Amniotic epithelial cell (primary cell): ENCODE measurements at places on chromosomes 4 and X.

- no peak for DNase-seq
Measured at GRCh38 chr4:61079976-61080375, 120.2 kb upstream of the ADGRL3 start.

DNA sequence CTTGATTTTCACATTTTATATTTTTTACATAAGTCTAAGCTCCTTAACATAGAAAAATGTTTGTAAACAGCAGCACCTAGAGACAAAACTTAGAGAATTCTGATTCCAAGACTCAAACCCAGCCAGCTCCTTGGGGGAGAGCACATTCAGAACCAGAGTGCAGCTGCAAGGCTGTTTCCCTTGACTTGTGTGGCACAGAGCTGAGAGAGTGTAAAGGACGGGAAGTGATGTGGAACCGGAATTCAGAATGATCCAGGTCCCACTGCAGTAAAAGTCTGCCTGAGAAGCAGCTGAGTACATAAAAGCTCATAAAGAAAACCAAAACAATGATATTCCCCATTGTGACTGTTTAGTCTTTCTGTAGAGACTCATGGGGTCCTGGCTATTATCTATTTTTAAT lies 713.8 kb downstream of the RAB28 start:
- DNase-seq: no peak

- DNase-seq: peak; percentile 82
Measured at GRCh38 chrX:24341795-24342194, 18.6 kb upstream of the SUPT20HL1 start.

DNA sequence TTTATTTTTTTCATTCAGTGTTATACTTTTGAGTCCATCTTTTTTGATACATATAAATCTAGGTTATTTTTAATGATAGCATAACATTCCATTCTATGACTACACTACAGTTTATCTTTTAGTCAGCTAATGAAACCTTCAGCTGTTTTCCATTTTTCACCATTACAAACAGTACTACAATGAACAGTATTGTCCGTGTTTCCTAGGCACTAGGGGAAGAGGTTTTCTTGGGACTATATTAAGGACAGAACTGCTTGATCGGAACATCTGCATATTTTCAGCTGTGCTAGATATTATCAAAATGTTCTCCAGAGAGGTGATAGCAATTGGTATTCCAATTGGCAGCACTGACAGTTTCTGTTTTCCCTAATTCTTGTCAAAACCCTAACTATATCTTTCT lies 44.3 kb upstream of the HCCS start:
- DNase-seq: no peak

GRCh38 chr4:185039508-185040273 lies 21.4 kb downstream of the HELT start:
- peak; percentile 60 for DNase-seq

GRCh38 chr4:8594097-8595038 lies 1.8 kb downstream of the CPZ start:
- peak; percentile 76 for DNase-seq

DNA sequence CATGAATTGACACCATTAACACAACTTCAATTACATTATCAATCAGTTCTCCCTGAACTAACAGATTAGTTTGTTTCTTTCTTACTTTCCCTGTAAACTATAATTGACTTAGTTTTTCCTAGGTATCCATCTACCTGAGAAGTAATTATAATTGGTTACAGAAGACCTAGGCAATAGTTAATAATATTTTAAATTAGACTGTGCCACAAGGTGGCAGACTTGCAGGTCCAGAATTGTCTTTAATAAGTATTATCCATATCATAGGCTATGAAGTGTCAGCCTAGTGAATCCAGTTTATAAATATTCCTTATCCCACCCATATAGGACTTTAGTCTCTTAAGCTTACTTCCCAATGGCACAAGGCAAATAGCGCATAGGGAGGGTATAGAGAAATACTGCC lies 48.9 kb upstream of the FAM47B start:
- DNase-seq: no peak

DNA sequence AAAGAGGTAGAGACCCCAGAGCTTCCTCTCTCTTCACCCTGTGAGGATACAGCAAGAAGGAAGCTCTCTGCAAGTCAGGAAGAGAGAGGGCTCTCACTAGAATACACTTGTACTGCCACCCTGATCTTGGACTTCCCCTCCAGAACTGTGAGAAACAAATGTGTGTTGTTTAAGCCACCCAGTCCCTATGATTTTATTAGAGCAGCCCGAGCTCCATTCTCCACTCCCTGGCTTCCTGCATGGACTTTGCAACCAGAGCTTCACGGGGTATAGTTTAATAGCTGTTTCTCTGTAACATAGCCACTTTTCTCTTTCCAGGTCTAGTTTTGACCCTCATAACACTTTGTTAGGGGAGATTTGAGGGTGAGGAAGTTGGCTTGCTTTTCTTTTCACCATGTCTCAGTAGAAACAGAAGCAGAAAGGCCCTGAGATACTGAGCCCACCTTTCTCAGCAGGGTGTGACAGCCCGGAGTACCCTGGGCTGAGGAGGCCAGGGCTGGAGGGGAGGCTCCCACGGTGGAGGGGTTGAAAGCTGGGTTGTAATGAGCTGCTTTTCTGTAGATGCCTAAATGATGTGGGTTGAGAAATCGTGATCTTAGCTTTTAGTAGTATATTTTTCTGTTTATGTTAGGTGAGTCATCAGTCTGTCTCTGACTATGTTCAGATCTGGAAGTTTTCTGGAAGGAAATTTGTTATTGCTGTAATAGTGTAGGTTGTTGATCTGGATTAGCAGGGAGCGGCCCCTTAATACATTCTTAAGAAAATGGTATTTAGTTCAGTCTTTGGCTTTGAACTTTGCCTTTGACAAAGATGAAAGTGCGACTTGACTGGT lies 118.6 kb downstream of the PTTG2 start:
- peak; percentile 91 for DNase-seq

DNA sequence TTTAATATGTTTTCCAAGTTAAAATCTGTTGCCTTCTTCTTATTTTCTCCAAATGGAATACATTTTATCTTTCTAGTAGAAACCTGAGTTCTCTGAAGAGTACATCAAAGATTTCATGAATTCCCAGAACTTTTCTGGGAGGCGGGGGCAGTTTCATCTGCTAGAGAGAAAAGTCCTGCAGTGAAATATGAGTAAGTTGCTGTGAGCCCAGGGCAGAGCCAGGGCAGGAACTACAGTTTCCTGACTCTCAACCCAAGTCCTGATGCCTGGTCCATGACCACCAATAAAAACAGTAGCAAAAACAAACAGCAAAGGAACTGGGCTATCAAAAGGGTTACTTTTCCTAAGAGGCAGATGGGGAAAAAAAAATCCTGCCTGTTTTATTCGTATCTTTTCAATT lies 239.4 kb upstream of the CTSO start:
- DNase-seq: no peak

DNA sequence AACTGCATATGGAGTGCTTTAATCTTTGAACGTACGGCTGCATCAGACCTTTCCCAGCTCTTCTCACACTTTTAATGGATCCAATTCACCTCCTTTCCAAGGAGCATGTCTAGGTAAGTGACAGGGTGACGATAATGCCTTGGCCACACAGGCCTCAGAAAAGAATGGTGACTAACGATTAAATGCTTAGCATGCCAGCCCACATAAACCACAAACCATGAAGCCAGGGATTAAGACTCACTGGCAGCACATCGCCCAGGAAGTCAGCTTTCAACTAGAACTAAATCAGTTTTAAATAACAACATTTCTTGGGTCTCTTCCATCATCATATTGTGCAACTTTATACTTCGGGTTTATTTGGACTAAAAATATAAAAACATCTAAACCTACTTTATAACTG lies 28.7 kb downstream of the INPP4B start:
- DNase-seq: peak; percentile 95

DNA sequence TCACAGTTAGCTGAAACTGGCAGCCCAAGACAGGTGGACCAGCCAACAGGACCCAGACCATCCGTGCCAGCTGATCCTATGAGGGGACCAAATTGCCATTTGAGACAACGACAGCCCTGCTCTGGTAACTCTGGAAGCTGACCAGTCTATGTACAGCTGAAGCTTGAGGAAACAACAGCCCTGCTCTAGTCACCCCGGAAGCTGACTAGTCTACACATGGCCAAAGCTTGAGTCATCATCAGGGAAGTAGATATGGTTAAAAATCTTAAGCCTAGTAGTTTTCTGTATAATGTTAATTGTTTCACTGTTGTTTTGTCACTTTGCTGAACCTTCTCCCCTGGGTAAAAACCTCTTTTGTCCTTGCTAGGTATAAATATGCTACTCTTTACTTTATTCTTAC lies 905.4 kb upstream of the NDST4 start:
- no peak for DNase-seq

DNA sequence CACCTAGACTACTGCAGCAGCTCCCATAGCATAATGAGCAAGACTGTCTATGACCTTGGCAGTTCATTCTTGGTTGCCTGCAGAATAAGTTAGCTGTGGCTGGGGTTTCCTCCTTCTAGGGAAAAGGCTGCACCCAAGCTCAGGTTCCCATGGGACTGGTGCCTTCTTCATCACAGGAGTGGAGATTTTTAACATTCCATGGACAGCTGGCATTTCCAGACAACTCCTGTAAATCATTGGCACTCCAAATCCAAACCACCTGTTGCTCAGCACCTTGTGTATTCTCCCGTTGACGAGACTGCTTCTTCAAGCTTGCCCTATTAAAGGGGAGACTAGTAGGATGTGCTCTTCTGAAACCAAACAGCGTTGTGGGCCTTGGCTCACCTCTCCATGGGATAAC lies 7.8 kb upstream of the NUP54 start:
- DNase-seq: no peak

DNA sequence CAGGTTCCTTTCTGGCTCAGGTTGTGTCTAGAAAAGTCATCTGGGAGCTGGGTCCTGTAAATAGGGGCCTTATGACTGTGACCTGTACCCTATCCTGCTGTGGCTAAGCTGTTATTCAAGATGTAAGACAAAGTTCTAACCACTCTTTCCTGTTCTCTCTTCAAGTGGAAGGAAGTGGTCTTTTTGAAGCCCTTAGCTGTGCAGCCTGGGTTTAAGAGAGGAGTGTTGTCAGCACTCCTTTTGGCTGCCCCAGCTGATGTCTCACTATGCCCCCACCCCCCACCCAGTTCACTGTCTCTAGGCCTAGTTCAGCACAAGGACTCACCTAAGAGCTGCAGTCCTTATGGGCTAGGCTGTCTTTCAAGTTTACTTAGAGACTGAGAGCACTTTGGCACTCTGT lies 1069.5 kb downstream of the FAM133A start:
- DNase-seq: no peak

GRCh38 chr4:151948351-151949016 lies 187.7 kb upstream of the GATB start:
- DNase-seq: no peak

GRCh38 chrX:24219320-24219719 lies 69.8 kb downstream of the ZFX start:
- no peak for DNase-seq

DNA sequence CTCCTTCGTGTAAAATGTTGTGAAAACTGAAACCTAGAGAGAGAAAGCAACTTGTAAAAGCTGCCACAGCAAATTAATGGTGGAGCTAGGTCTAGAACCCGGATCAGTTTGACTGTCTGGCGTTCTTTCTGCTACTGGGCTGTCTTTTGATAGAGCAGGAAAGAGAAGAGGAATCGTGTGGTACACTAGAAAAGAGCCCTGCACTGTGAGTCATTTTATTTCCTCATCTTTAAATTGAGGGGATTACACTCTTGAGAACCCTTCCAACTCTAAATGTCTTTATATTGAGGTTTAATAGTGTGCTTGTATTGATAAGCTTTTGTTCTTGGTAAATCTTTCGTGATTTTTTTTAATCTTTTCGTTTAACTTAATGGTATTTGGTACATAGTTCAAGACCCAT lies 4.3 kb downstream of the WDR44 start:
- peak; percentile 63 for DNase-seq

- DNase-seq: no peak
Measured at GRCh38 chr4:121824950-121825349, 1.3 kb upstream of the CCNA2 start.

DNA sequence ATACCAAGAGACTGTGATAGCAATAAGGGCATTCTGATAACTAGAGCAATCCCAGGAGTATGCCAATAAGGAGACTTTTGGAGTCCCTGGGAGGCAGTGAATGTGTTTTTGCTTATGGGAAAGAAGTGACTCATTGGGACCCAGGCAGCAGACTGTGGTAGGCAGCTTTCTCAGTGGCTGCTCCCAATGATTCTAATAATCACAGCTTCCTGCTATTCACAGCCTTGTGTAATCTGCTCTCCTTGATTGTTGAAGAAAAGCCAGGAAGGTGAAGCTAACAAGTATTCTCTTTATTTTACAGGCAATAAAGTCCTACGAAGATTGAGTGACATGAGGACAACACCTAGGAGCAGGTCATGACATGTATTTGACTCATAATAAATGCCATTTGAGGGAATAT lies 70.3 kb upstream of the DDX60 start:
- DNase-seq: peak; percentile 15

DNA sequence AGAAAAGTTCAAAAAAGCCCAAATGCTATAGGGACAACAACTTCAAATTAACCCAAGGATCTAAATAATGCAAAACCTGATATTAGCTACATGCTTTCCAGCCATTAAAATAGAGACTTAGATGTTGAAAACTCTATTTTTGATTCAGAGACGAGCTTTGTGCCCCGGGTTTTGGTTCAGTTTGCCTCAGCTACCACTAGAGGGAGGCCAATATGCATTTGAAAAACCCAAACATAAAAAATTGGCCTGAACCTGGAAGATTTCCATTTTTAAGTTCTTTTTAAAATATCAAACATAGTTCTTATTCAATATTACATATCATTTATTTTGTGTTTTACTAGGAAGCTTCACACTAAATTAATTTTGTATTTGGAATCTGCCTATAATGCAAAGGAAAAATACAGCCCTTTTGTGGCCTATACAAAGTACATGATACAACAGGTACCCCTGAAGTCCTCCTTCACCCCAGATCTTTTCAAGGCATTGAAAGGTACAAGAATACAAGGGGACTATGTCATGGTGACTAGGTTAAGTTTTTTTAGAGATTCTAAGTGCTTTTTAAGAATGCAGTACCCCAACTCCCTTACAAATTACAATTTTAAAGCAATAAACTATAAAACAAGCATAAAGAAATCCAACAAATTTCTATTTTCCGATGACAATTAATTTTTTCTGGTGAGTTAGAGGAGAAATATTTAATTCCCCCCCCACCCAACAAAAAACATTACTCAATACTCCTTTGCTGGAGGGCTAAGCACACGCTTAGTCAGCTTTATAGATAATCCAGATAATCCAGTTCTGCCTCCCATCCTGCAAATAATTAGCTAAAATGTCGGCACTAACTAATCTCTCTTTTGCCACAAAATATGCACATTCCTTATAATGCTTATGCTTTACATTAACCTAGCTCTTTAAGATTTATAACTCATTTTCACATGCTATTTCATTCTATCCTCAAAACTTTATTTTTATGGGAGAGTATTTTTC lies 97.7 kb upstream of the PTPN13 start:
- DNase-seq: peak; percentile 62

DNA sequence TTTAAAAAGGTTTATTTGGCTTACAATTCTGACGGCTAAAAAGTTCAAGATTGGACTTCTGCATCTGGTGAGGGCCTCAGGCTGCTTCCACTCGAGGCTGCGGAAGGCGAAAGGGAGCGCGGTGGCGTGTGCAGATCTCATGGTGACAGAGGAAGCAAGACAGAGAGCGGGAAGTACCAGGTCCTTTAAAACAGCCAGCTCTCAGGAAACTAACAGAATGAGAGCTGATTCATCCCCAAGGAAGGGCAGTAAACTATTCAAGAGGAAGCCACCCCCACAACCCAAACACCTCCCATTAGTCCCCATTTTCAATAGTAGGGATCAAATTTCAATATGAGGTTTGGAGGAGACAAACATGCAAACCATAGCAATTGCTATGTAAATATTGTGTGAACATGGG lies 2144.2 kb upstream of the AGA start:
- DNase-seq: no peak
